Suprapubic skin (tissue), 4 donors: ENCODE measurements at places on chromosomes 16 and 17. TPM values are rescaled to one million over a fixed set of nuclear protein-coding genes. Genes with fewer than 3 reads are reported as not detected.

The TMEM235 gene
- not detected for total RNA-seq

The STH gene
- not detected for total RNA-seq

GRCh38 chr16:12545297-12545610 lies 258.4 kb downstream of the CPPED1 start:
- no peak for DNase-seq

DNA sequence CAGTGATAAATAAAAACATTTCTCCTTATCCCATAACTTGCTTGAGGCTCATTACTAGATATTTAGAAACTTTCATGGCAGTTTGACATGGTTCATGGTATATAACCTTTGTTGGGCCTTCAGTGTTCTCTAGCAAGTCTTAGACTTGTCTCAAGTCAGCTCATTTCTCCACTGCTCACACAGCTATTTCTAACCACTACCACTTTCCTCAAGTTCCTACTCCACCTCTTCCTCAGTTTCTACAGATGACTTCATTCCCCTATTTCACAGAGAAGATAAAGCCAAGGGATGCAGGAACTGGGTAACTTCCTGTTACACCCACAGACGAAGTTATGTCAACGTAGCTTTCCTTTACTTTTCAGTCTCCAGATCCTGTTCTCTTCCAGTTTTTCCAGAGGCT lies 23.2 kb downstream of the NLK start:
- DNase-seq: no peak

The CEP112 gene
- total RNA-seq: 9.8 TPM

- DNase-seq: no peak
Observed at GRCh38 chr17:7346761-7347614, 5.0 kb upstream of the KCTD11 start.

The RNF227 gene
- total RNA-seq: 51.1 TPM

DNA sequence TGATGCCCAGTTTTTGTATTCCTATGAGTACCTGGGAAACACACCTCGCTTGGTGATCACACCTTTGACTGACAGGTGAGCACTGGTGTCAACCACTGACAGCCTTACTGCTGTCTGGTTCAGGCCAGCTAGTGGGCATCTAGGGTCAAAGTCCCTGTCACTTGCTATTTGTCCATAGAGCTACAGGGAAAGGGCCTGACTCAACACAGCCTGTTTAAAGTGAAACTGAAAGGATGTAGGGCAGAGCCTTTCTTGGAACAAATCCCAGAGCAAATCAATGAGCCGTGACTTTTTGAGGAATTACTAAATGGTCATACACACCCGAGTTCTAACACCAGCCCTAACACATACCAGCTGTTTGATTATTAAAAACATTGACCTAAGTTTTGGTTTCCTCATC lies 106.8 kb downstream of the DNAH9 start:
- DNase-seq: no peak

- no peak for DNase-seq
Observed at GRCh38 chr16:53147500-53148065, 92.8 kb downstream of the CHD9 start.

- no peak for DNase-seq
Observed at GRCh38 chr16:86680162-86680561, 101.8 kb downstream of the FOXL1 start.

The ATP2C2 gene
- 85.6 TPM for total RNA-seq

- DNase-seq: peak; percentile 89
Observed at GRCh38 chr17:44221084-44221861, 1.8 kb upstream of the UBTF start.

DNA sequence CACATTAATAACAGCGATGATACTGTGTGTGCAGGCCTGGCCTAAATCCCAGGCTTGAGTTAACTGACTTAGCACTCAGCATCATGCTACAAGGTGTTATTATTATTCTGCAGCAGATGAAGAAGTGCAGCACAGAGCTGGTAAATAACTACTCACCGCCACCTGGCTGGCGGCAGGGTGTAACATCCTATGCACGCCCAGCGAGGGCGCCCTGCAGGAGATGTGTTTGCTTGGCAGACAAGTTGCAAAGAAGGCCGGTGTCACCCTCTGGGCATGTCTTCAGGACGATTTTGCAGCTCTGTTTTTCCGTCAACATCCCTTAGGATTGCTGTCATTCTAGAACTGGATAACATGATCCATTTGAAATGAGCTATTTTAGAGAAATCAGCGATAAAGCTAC lies 30.1 kb downstream of the DNAH9 start:
- no peak for DNase-seq

DNA sequence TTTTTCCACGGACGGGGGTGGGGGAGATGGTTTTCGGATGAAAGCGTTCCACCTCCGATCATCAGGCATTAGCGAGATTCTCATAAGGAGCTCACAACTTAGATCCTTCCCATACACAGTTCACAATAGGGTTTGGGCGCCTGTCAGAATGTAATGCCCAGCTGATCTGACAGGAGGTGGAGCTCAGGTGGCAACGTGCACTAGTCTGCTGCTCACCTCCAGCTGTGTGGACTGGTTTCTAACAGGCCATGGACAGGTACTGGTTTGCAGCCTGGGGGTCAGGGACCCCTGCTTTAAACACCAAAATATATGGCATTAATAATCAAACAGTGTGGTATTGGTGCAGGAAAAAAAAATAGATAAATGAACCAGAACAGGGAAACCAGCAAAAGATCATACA lies 157.5 kb upstream of the NLRP1 start:
- no peak for DNase-seq

GRCh38 chr16:85523602-85524364 lies 89.3 kb upstream of the GSE1 start:
- DNase-seq: no peak

DNA sequence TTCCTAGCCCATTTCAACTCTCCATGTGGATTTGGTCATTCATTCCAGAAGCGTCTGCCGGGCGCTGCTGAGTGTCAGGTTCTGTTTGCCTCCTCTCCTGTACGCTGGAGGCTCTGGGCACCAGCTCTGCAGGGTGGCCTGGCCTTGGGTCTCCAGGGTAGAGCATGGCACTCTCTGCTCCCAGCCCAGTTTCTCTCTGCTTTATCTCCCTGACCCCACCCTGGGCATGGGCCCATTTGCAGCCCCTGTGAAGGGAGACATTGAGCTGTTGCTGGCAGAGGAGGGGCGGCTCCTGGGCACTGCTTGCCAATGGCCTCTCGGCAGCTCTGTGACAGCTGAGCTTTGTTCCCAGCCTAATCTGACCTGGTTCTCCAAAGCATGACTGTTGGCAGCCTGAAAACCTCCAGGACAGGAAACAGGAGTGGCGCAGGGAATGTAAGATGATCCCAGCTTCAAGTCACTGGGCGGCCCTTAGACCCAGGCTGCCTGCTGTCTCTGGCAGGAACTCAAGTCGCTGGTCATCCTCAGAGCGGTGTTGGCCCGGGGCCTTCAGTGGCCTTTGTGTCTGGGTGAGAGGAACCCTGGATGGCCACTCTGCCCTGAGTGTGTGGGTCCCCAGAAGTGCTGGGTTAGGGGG lies 146.8 kb downstream of the SEC14L1 start:
- no peak for DNase-seq

The TEKT5 gene
- not detected for total RNA-seq

DNA sequence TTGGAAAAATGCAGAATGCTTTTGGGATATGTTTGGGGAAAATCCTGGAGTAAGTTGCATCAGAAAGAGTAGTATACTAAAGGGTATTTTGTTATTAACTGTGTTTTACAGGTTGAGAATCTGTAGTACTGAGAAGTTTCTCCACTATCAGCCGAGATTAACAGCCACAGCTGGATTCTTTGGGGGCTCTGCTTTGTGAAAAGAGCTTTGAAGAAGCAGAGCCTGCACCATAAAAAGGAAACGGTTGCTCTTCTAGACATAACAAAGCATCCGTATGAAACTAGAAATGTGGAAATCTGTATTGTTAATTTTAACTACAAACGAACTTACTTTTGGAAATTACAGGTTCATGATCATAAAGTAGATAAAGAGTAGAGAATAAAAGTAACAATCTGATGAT lies 5.3 kb downstream of the NLK start:
- DNase-seq: no peak

The CNGB1 gene
- total RNA-seq: not detected

DNA sequence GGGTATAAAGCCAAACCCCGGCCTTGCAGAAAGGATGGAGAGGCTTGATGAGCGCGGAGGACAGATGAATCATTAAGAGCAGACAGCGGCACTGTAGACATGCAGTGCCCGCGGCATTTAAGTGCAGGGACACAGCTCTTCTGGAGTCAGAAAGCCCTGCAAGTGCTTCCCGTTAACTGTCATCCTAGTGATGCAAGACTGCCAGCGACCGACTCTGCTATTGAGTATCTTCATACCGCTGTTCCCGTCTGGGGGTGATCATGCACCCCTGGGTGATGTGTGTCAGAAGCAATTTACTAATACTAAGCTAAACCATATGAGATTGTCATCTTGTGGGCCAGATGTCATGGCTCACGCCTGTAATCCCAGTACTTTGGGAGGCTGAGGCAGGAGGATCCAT lies 101.0 kb downstream of the ABCC6 start:
- DNase-seq: no peak

The EFCAB13 gene
- 2.8 TPM for total RNA-seq

GRCh38 chr16:9820476-9821246 lies 361.6 kb downstream of the GRIN2A start:
- no peak for DNase-seq

GRCh38 chr17:55320594-55321426 lies 56.0 kb downstream of the HLF start:
- no peak for DNase-seq

The IRF8 gene
- total RNA-seq: 3.5 TPM
